Glomerular endothelial cell (primary cell): ENCODE measurements at places on chromosomes 5 and 9. TPM values are rescaled to one million over a fixed set of nuclear protein-coding genes. Genes with fewer than 3 reads are reported as not detected.

DNA sequence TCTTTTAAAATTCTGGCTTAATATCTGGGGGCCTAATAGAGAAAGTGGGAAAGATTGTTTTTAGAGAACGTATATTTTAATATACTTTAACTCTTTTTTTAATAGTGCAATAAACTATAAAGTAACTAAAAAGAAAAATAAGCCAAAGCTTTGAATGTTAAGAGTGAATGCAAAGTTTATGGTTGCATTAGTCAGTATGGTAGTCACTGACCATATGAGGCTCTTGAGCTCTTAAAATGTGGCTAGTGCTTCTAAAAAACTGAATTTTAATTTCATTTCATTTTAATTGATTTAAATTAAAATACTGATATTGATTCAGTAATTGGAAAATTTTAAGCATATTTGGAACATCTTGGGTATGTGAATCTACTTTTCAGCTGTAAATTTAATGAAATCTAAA, 310.7 kb downstream of the PJA2 start:
- DNase-seq = no peak

DNA sequence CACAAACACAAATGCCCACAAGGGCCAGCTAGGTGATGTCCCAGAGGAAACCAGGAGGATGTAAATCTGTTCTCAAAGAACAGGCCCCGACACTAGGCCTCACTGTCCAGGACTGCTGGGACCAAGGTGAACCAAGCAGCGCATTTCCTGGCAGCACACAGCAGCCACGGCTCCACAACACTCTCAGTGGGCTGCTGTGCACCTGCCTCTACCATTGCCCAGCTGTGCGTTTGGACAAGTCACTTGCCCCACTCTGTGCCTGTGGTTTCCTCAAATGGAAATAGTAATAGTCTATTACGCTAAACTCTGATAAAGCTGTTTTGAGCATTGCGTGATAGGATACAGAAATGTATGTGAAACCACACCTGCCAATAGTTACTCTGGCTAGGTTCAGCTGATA, 544.5 kb downstream of the BNC2 start:
- DNase-seq = no peak

LCN9 gene
- total RNA-seq = not detected in 2 replicates

DNA sequence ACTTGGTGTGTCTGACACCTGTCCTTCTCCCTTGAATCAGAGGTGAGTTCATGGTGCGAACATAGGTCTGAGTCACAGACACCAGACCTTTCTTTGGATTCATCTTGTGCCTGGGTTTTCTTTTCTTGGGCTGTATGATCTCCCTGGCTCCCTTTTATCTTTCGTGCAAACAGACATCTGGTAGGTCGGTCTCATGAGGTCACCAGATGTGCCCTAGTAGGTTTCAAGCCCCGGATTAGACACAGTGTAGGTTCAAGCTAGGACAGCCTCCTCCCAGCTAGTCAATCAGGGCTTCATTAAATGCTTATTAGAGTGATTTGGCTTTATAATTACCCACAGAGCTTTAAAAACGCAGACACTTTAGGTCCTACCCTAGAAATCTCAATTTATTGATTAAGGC, 106.0 kb upstream of the MYO10 start:
- DNase-seq = no peak

DNA sequence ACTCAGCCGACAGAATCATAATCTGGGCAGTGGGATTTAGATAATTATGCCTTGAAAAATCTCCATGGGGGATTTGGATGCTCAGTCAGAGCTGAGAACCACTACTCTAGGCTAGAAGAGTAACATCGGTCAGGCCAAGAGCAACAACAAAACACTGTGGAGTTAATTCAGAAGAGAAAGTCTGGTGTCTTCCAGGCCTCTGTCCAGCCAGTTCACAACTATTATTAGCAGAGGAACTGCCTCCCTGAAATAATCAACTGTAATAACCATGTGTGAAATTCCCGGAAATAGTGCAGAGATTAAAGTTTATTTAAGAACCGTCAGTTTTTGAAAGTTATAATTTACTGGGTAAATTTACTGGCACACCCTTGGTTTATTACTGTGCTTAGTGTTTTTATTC, 8.2 kb upstream of the MARCHF3 start:
- DNase-seq = no peak

GRCh38 chr5:73433982-73434342, 14.6 kb downstream of the FOXD1 start:
- DNase-seq = no peak

DNA sequence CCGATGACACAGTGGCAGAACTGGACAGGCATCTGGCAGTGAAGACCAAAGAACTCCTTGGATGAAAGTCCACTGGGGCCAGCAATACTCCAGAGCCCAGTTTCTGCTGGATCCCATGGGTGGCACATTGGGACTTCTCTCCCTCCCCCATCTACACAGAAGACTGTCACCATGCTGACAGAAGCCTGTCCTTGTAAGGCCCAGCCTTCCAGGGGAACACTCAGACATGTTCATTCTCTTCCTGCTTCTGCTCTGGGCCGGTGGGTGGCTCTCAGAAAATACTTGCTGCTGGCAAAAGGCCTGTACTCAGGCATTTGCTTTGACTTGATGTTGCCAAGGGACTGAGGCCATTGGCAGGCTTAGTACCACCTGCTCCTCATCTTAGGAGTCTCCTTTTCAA, 48.3 kb upstream of the PTGS1 start:
- no peak for DNase-seq

GRCh38 chr9:32704343-32704742, 68.9 kb upstream of the TAF1L start:
- DNase-seq = no peak

DNA sequence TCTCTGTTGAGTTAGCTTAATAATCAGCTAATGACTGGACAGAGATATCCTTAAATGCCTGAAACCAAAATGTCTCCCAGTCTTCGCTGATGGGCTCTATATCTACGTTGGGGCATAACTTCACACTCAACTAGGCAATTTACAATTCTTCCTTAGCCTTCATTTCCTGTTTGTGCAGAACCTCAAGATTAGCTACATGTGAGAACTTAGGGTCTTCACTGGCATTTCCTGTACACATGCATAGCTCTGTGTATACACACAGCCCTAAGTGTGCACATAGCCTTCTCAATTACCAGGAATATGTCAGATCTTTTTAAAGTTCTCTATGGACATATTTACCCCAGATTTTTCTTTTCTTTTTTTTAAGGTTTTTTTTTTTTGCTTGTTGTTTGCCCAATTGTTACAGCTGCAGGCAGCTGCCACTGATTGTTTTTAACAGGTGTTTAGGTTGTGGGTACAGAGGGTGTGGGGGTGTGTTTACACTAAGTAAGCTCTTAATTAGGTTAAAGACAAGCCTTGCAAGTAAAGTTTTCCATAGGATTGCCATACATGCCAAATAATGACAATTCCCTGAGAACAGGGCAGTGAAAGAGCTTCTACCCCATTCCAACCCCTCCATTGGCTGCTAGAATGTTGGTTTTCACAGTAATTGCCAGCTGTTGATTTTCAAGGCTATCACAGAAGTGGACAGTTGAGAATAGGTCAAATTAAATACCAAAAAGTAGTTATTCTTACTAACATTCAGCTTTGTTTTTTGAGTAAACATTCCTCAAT, 441.0 kb downstream of the TLE4 start:
- DNase-seq = no peak

- no peak for DNase-seq
These were observed 16.8 kb downstream of the NIPAL4 start for GRCh38 chr5:157476702-157477408.

GRCh38 chr5:88672644-88673252, 210.2 kb downstream of the MEF2C start:
- DNase-seq = no peak

PCDHA9 gene
- total RNA-seq = 0.06 and 0.19 TPM in 2 replicates

GRCh38 chr5:164868761-164869160, 1363.3 kb downstream of the MAT2B start:
- DNase-seq = no peak

GRCh38 chr5:156407251-156407650, 80.3 kb downstream of the SGCD start:
- DNase-seq = no peak
